ENCODE measurements at places on chromosomes 7 and 10.

GRCh38 chr10:3096149-3096548 lies 28.8 kb downstream of the PFKP start:
- no peak for DNase-seq

DNA sequence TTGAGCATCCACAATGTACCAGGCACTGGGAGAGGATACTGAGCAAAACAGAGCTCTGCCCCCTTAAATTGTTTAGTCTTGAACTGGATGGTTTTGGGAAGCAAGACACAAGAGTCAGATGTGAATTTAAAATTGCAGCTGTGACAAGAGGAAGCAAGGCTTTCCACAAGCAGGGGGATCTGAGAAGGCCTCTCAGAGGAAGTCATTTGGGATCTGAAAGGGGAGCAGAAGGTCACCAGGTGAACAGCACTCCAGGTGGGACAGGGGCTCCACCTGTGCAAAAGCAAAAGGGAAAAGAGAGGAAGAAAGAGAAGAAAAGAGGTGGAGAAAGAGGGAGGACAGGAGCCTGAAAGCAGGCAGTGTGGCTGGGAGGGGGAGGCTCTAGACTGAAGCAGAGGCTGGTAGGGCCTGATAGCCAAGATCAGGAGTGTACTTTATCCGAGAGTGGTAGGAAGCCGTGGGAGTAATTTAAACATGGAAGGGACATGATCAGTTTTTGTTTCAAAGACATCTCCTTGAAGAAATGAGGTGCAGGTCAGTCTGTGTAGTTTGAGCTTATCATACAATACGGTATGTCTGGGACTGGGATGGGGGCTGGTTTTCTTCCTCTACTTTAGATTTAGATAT lies 76.1 kb upstream of the DUSP5 start:
- DNase-seq: no peak

- DNase-seq: no peak
Measured at GRCh38 chr10:47133871-47134570, 166.0 kb upstream of the GDF10 start.

DNA sequence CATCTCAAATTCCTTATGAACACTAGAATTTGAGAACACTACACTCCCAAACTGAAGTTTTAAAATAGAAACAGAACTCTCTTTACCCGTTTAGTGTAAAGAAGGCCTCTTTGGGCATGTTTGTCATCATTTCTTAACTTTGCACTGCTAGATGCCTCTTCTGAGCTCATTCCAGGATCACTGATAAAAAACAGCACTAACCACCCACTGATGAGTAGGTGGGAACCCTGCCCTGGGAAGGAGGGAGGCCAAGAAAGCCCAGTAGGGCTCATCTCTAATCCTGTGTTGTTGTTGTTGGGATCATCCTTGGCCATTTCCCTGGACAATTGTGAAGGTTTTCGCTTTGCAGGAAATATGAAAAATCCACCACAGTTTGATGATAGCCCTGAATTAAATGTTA lies 68.2 kb downstream of the CUBN start:
- no peak for DNase-seq

- DNase-seq: no peak
Measured at GRCh38 chr10:51311228-51311627, 236.9 kb downstream of the PRKG1 start.

- DNase-seq: no peak
Measured at GRCh38 chr10:51430506-51430905, 268.9 kb downstream of the CSTF2T start.

DNA sequence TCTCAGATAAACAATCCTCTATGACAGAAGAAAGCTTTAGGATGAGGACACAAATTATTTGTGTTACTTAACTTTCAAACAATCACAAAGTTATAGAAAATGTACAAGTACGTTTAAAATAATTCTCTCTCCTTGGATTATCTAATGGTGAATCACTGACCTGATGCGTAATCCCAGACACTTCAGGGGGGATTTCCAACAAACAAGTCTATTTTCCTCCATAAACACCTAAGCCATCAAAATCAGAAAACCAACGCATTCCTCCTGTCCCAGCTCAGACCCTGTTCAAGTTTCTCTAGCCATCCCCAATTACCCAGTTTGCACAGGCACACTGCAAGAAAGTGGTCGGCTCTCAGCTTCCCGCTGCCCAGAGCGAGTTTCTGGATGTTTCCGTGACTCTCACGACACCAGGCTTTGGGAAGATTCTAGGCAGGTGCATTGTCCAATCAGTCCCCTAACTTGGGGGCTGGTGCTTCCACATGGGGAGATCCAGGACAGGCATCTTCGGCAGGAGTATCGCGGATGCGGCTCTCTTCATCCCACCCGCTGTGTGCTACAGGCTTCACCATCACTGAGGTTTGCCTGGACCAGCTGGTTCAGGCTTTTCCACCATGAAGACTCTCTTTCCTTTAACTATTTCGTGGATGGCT lies 200.0 kb downstream of the ZMYND11 start:
- no peak for DNase-seq

Data from eye (tissue), 1 donor.